ENCODE measurements at places on chromosomes 7 and 10. TPM values are rescaled to one million over a fixed set of nuclear protein-coding genes. Genes with fewer than 3 reads are reported as not detected.

GRCh38 chr10:59133841-59134593 lies 42.4 kb upstream of the PHYHIPL start:
- no peak overlapping the region for H3K27ac ChIP-seq
- H3K4me1 ChIP-seq, result no peaks in the 10 kb centered on the region
- H3K27me3 ChIP-seq, result no peaks in the 10 kb centered on the region
- H3K4me3 ChIP-seq, result no peak overlapping the region
- H3K36me3 ChIP-seq, result no peaks in the 10 kb centered on the region

- no peak overlapping the region for H3K27ac ChIP-seq
- H3K4me1 ChIP-seq, result no peaks in the 10 kb centered on the region
- H3K27me3 ChIP-seq, result no peaks in the 10 kb centered on the region
- no peak for DNase-seq
Measured at GRCh38 chr10:71622154-71622526, 97.4 kb downstream of the C10orf105 start.

DNA sequence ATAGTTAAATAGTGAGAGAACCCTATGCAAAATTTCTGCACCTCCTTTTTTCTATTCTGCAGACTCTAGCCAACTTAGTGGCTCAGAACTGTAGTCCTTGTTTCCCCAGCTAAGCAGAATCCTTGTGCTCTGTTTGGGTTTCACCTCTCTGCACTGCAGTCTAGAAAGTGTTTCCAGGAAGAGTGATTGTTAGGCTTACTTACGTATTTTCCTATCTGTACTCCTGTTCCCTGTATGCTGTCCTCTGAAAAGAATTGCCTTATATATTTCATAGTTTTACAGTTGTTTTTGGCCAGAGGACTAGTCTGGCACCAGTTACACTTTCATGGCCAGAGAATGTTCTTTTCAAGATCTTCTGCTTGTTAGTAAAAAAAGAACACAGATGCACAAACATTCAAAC lies 154.6 kb upstream of the POT1 start:
- DNase-seq, result no peak
- no peaks in the 10 kb centered on the region for H3K4me1 ChIP-seq
- no peaks in the 10 kb centered on the region for H3K36me3 ChIP-seq
- H3K27ac ChIP-seq, result no peak overlapping the region
- no peaks in the 10 kb centered on the region for H3K27me3 ChIP-seq

- no peaks in the 10 kb centered on the region for H3K36me3 ChIP-seq
- no peak for DNase-seq
- H3K27ac ChIP-seq, result no peak overlapping the region
- no peak overlapping the region for H3K4me3 ChIP-seq
- no peaks in the 10 kb centered on the region for H3K27me3 ChIP-seq
Measured at GRCh38 chr10:11454958-11455566, 156.4 kb downstream of the USP6NL start.

GRCh38 chr7:21999896-22000295 lies 54.2 kb upstream of the CDCA7L start:
- no peaks in the 10 kb centered on the region for H3K4me1 ChIP-seq
- no peak overlapping the region for H3K27ac ChIP-seq
- no peaks in the 10 kb centered on the region for H3K27me3 ChIP-seq

- no peak overlapping the region for H3K4me3 ChIP-seq
- H3K27me3 ChIP-seq, result no peaks in the 10 kb centered on the region
Measured at GRCh38 chr7:152076324-152076821, 50.9 kb downstream of the GALNT11 start.

GRCh38 chr7:131076711-131077181 lies 250.9 kb upstream of the MKLN1 start:
- H3K4me1 ChIP-seq, result peaks cover 43% of the 10 kb centered on the region
- no peaks in the 10 kb centered on the region for H3K27me3 ChIP-seq
- DNase-seq, result no peak

DNA sequence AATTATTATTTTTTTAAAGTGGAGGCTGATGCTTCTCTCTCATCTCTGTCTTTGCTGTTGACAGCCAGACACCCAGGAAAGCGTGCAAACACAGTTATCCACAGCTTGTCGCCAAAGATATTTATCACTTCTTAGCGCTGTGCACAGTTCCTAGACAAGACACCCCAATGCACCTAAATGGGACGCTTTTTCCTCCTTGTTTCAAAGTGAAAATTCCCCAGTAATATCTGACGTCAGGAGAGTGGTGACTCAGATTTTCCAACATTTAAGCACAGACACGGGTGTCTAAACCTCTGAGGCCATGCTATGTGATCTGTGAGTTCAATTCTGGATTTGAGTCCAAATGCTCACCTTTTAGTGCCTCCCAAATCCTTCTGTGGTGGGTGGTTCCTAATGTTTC lies 151.6 kb downstream of the EMX2 start:
- no peak overlapping the region for H3K4me3 ChIP-seq
- no peaks in the 10 kb centered on the region for H3K27me3 ChIP-seq
- no peaks in the 10 kb centered on the region for H3K4me1 ChIP-seq
- no peak for DNase-seq

DNA sequence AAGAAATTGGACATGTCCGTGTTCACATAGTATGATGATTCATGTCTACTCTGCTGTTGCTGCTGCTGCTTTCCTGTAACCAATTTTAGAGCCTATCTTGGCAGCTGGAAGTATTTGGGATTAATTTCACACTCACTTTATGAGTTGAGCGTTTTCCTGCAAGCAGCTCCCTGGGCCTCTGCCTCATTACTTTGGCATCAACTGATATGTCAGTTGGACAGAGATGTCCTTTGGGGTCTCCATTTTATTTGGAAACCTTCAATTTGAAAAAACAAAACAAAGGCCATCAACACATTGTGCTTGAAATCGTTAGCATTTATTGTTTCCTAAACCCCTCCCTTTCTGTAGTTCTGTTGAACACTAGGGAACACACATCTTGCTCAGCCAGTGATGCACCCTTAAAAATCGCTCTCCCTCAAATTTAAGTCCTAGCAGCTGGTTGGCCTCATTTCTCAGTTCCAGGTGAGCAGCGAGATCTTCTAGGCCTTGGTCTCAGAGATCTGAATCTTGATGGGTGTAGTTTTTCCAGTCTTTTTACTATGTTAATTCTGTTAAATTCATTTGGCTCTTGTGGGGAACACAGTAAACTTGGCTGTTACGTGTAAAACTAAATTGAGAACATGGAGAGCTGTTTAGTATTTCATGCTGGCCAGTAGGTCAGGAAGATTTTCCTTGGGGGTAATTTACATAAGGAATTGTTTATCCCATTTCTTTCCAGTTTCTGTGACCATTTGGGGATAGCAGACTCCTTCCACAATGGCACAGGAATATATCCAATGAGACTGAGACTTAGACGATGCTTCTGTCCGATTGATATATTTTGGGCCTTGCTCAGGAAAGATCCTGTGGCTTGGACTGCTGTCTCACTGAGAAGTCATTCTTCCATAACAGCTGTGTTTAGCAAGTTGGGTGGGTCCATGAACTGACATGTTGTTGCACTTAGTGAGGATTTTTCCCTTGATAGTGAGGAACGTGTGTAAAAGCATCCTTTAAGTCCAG lies 371.6 kb downstream of the BBS9 start:
- DNase-seq, result no peak
- no peaks in the 10 kb centered on the region for H3K36me3 ChIP-seq
- no peaks in the 10 kb centered on the region for H3K27me3 ChIP-seq
- H3K27ac ChIP-seq, result no peak overlapping the region

- H3K27me3 ChIP-seq, result no peaks in the 10 kb centered on the region
- no peaks in the 10 kb centered on the region for H3K36me3 ChIP-seq
- DNase-seq, result no peak
- no peak overlapping the region for H3K4me3 ChIP-seq
- H3K27ac ChIP-seq, result no peak overlapping the region
- H3K4me1 ChIP-seq, result peaks cover 33% of the 10 kb centered on the region
Measured at GRCh38 chr7:121385056-121385799, 10.9 kb downstream of the FAM3C start.

- no peaks in the 10 kb centered on the region for H3K4me1 ChIP-seq
- H3K27me3 ChIP-seq, result no peaks in the 10 kb centered on the region
- H3K27ac ChIP-seq, result no peak overlapping the region
Measured at GRCh38 chr7:70416986-70417655, 714.8 kb upstream of the GALNT17 start.

- no peak overlapping the region for H3K27ac ChIP-seq
- H3K4me3 ChIP-seq, result no peak overlapping the region
- H3K4me1 ChIP-seq, result peaks cover 26% of the 10 kb centered on the region
- no peak for DNase-seq
- no peaks in the 10 kb centered on the region for H3K27me3 ChIP-seq
Measured at GRCh38 chr10:70834441-70835151, 18.8 kb downstream of the SGPL1 start.

The GRM3 gene
- not detected for total RNA-seq

The INA gene
- 1.1 TPM for total RNA-seq

The CYP3A7 gene
- not detected for total RNA-seq

The GPNMB gene
- 36.5 TPM for total RNA-seq

The OR2A1 gene
- total RNA-seq, result not detected

Measured in transverse colon (tissue), 4 donors.